ENCODE measurements at places on chromosomes 12 and 14.

GRCh38 chr12:68189821-68190242 is 30.3 kb upstream of the IFNG start:
- DNase-seq: no peak

- no peak for DNase-seq
Observed at GRCh38 chr12:107058190-107058589, 35.2 kb downstream of the CRY1 start.

- no peak for DNase-seq
Observed at GRCh38 chr12:99658671-99659349, 11.3 kb downstream of the GARIN6 start.

- no peak for DNase-seq
Observed at GRCh38 chr12:49331380-49332222, 5.4 kb downstream of the C1QL4 start.

GRCh38 chr14:56608689-56609088 is 29.1 kb downstream of the TMEM260 start:
- DNase-seq: no peak

- no peak for DNase-seq
Observed at GRCh38 chr14:61630399-61631044, 64.8 kb upstream of the HIF1A start.

- DNase-seq: no peak
Observed at GRCh38 chr12:103043531-103044486, 86.3 kb downstream of the ASCL1 start.

DNA sequence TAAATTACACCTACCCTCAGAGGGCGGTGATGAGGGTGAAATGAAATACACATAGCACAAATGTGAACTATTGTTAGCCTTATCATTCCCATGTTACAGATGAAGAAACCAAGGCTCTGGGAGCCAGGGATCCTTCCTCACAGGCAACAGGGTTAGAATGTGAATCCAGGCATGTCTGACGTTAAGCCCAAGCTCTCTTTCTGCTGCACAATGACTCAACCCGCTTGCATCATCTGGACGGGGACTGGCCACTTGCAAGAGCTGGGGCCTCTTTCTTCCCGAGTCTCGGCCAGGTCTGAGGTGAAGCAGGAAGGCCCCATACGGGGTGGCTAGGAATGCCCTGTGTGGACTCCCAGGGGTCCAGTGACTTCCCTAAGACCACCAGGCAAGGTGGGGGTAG is 105.2 kb downstream of the RBM19 start:
- DNase-seq: no peak

GRCh38 chr14:69901113-69901951 is 22.1 kb downstream of the SMOC1 start:
- DNase-seq: no peak

DNA sequence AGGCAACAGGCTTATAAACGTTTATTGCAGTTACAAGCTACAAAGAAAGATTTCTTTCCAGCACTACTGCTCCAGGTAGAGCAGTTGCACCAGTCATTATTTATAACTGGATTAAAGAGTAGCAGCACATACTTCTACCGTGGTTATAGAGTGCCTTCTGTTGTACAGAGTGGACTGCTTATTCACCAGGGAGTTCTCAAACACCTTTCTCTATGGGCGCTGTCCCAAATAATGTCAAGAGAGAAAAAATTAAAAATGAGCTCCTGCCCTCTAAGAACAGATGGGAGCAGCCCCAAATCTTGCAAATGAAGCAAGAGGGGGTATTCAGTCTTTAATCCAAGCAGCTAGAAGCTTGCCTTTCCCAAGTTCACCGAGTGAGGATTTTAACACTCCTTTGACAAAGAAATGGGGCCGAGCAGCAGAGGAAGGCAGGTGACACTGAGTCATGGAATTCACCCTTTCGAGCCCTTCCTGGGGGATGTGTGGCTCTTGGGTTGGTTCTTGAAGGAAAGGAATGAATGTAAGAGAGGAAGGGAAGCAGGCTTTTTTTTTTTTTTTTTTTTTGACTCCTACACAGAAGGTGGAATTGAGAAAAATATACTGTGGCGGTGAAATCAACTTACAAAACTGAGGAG is 181.2 kb downstream of the PRKCH start:
- no peak for DNase-seq

DNA sequence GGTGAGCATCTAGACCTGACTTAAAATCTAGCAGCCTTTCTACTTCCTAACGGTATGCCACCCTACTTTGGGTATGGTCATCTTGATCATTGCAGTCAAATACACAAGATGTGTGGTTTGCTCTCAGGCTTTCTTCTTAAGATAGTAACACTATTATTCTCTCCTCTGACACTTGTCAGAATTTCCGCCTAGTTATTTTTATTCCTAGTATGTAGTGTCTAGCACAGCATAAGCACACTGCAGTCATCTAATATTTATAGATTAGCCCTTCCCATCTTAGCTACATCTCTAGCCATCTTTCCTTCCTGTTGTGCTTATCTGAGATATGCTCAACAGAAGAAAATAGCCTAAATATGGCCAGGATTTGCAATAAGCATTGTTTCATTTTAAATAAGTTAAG is 180.1 kb downstream of the C12orf50 start:
- DNase-seq: no peak

DNA sequence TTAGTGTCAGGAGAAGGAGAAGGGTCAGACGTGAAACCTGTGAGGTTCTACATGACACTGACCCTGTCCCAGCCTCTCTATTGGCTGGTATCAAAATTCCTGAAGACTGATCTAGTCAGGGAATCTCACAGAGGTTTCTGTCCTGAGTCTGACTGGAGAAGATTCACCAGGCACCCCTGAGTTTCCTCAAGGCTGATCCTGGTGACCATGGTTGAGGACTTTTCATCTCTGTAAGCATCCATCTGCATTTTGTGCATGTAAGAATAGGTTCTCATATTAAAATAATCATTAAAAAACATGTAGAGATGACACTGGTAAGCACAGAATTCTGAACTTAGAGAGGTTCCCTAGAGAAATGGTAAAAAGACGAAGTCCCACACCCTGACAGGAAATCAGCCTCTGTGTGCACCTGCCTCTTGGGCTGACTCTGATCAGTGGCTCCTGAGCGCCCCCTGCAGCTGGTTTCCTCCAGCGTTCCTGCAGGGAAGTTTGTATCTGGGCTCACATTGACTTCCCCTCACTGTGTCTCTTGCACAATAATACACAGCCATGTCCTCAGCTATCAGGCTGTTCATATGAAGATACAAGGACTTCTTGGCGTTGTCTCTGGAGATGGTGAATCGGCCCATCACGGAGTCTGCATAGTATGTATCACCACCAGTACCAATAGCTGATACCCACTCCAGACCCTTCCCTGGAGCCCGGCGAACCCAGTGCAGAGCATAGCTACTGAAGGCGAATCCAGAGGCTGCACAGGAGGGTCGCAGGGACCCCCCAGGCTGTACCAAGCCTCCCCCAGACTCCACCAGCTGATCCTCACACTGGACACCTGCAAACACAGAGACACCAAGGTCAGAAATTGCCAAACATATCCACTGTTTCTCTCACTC is 991.9 kb downstream of the TMEM121 start:
- peak; percentile 88 for DNase-seq

DNA sequence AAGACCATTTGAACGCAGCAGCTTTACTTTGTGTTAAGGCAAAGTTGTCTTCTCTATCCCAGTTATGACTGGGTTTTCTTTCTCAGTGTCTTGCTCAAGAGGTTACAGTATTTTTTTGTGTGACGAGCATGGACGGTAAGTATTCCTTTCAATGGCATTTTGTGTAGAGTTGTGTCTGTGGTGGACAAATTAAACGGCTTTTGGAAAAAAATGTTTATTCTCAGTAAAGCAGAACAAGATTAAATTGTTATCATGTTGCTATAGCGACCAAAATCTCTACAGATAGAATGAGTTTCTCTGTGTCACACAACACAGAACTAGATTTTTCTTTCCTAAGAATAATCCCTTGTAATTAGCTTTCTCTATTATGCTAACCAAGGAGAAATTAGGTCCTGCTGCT is 417.1 kb downstream of the AEBP2 start:
- DNase-seq: no peak

DNA sequence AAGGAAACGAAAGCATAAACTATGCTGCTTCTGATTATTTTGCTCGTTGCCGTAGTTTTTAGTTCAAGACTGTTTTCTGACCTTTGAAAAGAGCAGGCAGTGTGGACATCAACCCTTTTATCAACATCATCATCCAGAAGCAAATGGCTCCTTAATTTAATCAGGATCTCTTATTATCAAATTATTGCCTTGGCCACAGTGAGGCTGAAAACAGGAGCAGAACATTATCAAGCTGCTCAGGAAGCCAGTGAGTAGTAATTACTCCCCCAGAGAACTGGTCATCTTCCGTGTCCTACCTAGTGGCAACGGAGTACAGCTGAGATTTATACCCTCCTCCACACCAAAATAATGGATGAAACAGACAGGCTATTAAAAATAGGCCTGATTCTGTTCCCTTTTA is 2.2 kb upstream of the DIABLO start:
- no peak for DNase-seq

GRCh38 chr12:12032851-12033797 is 37.6 kb upstream of the BCL2L14 start:
- DNase-seq: peak; percentile 80

DNA sequence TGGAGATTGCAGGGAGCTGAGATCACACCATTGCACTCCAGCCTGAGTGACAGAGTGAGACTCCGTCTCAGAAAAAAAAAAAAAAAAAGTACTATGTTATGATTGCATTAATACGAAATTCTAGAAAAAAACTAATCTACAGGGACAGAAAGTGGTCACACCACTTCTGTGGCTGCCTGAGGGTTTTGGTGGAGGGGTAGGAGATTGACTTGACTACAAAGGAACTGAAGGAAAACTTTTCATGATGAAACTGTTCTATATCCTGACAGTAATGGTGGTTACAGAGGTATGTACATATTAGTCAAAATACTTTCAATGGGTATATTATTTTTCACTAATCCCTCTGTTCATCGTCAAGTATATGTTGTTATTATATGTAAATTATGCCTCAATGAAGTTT is 42.1 kb downstream of the FOXN3 start:
- DNase-seq: no peak

GRCh38 chr14:102074415-102074964 is 12.4 kb downstream of the HSP90AA1 start:
- no peak for DNase-seq

DNA sequence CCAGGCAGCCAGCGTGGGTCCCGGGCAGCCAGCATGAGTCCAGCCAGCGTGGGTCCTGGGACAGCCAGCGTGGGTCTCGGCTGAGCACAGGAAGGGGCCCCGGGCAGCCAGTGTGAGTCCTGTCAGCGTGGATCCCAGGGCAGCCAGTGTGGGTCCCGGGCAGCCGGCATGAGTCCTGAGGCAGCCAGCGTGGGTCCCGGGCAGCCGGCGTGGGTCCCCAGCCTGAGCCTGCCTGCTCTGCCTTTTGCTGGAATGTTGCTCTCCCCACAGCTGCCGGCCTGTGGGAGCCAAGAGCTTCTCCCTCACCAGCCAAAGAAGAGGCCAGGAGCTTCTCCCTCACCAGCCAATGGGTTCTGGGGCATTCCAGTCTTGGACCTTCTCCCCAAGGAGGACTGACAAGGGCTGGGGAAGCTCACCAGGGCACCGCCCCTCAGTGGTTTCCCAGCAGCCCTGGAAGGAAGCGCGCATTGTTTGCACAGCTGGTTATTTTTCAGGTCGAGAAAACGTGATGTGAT is 15.0 kb upstream of the RFLNA start:
- DNase-seq: no peak

- no peak for DNase-seq
Observed at GRCh38 chr14:30142216-30142615, 214.6 kb upstream of the PRKD1 start.

DNA sequence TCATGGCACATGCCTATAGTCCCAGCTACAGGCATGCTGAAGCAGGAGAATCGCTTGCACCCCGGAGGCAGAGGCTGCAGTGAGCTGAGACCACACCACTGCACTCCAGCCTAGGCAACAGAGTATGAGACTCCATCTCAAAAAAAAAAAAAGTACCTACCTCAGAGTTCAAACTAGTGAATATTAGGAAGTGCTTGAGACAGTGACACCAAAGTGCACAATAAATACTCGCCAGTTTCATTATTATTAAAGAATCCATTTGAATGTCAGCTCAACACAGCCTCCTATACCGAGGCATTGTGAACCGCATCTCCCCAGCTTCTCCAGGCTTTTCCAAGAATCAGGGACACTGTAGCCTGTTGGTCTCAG is 5.0 kb downstream of the GAPDH start:
- no peak for DNase-seq

- no peak for DNase-seq
Observed at GRCh38 chr14:100660882-100661635, 65.6 kb upstream of the DLK1 start.

GRCh38 chr14:95364481-95365209 is 44.9 kb upstream of the CLMN start:
- no peak for DNase-seq

- no peak for DNase-seq
Observed at GRCh38 chr12:93979189-93979588, 169.2 kb upstream of the PLXNC1 start.

DNA sequence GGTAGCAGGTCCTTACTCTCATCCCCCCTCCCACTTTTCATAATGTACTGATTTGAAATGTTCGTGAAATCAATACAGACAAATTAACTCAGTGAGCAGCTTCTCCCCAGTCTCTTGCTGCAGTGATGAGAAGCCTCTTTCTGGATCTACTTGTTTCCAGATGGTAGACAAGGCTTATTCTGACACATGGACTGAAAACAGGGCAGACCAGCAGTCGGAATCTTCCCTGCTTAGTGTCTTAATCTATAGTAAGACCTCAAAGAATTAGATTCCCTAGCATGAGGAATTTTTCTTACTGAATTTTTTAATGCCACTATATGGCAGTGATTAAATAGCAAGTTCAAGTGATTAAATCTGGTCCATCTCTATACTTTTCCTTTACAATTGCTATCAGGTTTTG is 120.1 kb downstream of the RGS6 start:
- DNase-seq: no peak

- no peak for DNase-seq
Observed at GRCh38 chr14:54760866-54761575, 141.6 kb downstream of the GCH1 start.

GRCh38 chr12:109422251-109422650 is 54.8 kb downstream of the KCTD10 start:
- no peak for DNase-seq

DNA sequence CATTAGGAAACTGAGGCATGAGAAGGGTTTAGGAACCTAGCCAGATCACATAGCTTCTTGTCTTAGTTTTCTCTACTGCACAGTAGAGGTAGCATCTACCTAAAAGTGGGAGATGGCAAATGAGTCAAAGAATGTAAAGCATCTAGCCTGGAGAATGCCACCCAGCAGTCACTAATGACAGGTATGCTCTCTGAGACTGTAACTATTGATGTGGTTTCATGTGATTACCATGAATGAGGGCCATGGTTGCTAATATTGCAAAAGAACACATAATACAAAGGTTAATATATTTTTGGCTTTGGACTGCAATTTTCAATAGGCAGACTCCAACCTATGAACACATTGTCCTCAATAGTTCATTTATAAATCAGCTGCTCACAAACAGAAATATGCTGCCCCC is 389.9 kb downstream of the GRIN2B start:
- DNase-seq: no peak

GRCh38 chr12:29201296-29201695 is 52.2 kb downstream of the FAR2 start:
- DNase-seq: no peak
